ENCODE measurements at places on chromosomes 11 and 22.

DNA sequence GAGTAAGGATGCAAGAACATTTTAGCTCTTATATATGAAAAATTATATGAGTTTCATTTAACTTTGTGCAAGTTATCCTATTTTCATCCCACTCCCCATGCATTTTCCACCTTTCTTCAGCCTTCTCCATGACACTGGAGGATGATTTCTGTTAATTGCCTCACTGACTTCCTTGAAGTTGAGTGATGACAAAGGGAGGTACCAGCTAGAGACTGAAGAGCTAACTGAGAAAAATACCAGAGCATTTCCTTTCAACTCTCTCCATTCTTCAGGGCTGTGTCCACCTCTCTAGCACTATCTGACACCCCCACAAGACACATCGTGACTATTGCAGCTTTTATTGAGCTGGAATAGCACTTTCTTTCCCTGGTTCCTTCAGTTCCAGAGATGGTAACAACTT lies 711.6 kb upstream of the LRRC4C start:
- DNase-seq: no peak

GRCh38 chr11:84398017-84398626 lies 1112.0 kb upstream of the CCDC90B start:
- no peak for DNase-seq

GRCh38 chr22:39966470-39966869 lies 6.3 kb downstream of the TMA7B start:
- no peak for DNase-seq

DNA sequence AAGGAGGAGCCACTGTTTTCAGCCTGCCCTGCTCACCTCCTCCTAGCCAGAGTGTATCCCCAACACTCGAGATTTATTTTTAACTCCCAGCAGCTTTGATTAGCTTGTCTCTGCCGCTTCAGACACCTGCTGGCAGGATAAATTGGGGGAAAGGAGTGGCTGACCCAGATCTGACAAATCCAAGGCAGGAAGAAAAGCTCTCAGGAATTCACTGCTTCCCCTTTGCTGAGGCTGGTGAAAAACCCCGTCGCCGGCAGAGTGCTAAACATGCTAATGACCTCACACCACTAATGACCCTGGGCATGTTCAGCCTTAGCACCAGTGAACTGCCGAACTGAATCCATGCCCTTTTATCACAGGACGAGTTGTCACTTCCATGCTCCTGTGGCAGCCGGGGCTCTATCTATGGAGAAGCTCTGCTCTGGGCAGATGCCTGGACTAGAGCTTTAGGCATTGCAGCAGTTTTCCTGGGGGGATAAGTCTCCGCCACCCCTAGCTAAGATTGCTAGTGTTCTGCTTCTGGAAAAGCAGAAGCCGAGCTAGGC lies 52.2 kb downstream of the FEZ1 start:
- DNase-seq: no peak

- no peak for DNase-seq
These were observed 154.8 kb downstream of the ENTHD1 start for GRCh38 chr22:39738746-39739145.

GRCh38 chr11:61948505-61948904 lies 1.6 kb upstream of the BEST1 start:
- no peak for DNase-seq

DNA sequence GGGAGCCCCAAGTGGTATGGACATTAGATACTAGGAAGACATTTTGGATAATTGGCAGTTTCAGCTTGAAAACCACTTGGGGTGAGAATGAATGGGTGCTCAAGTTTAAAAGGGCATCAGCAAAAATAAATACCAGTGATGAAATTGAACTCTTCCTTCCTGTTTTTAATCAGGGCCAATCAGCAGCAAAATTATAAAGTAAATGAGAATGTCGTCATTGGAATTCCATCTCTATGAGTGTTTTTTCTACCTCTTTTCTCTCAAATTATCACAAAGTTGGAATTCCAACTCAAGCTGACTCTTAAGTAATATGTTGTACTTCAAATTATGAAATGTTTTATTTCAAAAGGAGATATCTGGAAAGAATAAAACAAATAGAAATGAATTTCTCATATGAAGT lies 730.6 kb downstream of the METTL15 start:
- no peak for DNase-seq

DNA sequence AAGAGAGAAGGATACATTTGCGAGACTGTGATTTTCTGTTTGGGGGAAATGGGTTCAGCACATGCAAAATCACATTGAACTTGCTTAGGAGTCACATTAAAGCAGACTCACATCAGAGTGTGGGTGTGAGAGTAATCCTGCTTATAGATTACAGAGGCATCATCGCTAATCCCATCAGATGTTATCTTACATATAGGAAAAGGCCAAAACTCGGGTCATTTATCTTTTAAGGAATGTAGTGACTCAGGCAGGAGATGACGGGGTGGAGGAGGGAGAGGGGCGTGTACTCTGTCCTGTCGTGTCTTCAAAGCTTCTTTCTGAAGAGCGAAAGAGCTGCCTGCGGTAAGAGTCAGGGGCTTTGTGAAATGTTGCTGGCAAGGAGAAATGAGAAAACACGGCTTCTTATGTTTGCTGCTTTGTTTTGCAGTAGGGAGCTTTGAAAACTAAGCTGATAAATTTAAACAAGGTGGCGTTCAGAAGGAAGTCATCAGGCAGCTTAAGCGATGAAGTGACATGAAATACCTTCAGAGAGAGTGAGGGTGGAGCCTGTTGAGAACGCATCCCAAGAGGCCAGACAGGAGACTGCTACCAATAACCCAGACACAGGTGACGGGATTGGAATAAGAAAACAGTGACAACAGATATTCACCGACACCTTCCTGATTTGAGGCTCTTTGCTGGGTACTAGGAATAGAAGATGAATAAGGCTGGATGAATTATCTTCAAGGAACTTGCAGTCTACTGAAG lies 2.2 kb upstream of the C11orf16 start:
- no peak for DNase-seq

- no peak for DNase-seq
These were observed 19.4 kb downstream of the MUC5AC start for GRCh38 chr11:1177020-1177770.

DNA sequence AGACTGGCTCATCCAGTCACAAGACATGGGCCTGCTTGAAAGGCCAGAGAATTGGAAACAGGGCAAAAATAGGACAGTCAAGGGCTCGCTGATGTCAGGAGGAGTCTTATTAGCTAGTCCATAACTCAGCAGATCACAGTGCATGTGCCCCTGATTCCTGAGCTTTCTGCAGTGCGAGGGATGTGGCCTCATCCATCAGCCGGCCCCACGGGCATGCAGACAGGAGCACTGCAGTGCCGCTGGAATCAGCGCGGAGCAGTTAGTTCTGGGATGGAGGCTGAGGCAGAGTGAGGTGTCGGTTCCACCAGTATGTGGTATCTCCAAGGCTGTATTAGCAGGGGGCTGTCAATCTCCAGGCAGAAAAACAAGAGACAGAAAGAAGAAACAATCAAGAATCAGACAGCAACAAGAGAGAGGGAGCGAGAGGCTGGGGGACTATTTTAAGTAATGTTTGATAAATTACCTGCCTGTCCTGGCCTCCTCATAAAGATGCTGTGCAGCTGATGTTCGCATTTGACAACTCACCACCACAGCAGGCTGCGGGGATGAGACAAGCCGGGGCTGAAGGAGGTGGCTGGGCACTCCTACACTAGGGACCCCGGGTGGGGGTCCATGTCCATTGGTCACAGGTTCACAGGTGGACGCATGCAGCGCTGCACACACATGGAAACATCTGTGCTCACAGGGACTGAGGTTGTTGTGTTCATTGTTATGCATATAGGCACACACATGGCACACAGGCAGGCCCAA lies 167.2 kb downstream of the TRIM29 start:
- no peak for DNase-seq

GRCh38 chr22:29336751-29337490 lies 21.4 kb upstream of the RASL10A start:
- DNase-seq: no peak

DNA sequence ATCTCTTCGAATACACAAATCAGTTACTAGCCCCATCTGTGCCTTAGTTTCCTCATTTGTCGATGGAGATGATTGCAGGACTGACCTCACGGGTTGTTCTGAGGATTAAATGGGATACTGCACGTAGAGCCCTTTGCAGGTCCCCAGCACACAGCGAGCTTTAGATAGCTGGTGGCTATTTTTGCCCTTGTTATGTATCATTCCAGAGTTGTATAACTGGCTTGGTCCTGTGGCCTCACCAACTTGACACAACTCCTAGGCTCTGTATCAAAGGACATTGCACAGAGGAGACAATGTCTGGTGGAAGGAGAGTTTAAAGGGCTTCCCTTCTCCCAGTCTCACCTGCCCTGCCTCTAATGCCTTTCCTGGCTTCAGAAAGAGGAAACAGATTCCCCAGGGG lies 22.8 kb upstream of the DGAT2 start:
- DNase-seq: no peak

- peak; percentile 27 for DNase-seq
These were observed 1.0 kb upstream of the ADSL start for GRCh38 chr22:40345271-40345670.

DNA sequence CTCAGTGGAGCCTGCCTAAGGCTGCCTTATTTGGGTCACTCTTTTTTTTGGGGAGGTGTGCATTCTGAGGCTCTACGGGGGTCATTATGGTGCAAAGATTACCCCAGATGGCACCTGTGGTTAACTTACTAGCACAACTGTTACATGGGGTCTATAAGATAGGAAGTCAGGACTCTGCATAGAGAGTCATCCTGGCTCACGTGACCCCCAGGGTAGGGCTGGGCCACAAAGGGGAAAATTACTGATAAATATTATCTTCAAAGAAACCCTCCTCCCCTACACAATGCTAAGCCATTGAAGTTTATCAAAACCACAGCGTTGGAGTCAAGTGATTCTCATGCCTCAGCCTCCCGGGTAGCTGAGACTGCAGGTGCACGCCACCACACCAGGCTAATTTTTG lies 397.1 kb downstream of the MN1 start:
- DNase-seq: no peak

DNA sequence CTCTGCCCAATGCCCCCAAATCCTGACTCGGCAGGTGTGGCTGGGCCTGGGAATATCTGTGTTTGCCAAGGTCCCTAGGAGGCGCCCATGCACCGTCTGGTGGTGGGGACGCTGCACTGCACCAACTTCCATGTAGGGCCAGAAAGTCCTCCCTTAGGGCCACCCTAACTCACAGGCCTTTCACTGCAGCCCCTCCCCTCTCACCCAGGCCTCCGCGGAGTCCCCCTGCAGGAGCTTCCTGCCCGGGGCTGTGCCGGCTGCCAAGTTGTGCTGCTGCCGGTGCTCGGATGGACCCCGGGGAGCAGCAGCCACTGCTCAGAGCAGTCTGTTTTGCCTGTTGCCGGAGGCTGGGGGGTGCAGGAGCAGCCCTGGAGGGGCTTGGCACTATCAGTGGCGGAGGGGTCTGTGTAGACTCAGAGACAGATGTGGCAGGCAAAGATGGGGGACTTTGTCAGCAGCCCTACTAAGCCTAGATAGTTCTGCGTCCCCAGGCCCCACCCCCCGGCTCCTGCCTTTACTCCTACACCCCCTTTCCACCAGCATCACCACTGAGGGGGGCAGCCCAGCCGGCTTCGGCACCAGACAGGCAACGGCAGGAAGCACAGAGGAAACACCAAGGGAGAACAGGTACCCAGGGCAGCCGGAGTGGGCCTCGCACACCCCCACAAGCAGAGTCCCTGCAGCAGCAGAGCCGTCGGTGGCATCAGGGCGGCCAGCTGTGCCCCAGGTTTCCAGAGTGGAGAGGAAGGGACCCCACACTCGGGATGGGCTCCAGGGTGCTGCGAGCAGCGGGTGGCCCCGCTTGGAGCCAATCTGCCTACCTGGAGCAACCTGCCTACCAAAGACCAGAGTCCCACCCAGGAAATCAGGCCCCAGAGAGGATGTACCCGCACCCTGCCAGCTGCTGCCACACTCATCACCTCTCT lies 124.3 kb downstream of the TRIM29 start:
- no peak for DNase-seq

DNA sequence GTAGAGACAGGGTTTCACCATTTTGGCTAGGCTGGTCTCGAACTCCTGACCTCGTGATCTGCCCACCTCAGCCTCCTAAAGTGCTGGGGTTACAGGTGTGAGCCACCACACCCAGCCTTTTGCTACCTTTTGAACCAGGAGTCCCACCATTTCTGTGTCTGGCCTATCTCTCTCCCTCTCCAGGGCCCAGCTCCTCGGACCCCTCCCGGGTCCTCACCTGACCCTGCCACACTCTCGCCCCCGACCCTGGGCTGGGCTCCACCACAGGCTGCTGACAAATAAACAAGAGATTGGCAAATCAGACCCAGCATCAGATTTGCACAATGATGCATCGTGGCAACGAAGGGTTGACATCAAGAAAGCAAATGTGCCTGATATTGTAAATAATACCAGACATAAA lies 8.8 kb downstream of the KRTAP5-5 start:
- no peak for DNase-seq

DNA sequence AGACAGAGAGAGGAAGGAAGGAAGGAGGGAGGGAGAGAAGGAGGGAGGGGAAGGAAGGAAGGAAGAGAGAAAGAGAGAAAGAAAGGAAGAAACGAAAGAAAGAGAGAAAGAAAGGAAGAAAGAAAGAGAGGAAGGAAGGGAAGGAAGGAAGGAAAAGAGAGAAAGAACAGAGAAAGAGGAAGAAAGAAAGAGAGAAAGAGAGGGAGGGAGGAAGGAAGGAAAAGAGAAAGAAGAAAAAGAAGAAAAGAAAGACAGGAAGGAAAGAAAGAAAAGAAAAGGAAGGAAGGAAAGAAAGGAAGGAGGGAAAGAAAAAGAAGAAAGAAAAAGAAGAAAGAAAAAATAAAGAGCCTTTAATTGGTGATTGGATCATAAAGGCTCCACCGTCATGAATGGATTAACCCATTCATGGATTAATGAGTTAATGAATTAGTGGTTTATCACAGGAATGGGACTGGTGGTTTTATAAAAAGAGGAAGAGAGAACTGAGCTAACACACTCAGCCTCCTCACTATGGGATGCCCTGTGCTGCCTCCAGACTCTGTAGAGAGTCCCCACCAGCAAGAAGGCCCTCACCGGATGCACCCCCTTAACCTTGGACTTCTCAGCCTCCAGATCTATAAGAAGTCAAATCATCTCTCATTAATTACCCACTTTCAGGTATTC lies 9.0 kb upstream of the PLAAT2 start:
- DNase-seq: no peak

GRCh38 chr11:31810779-31811647 lies at the start of gene PAX6:
PAX6 (minus strand) TSS chr11:31811322; CDS start chr11:31806411, 4,911 bp downstream.
- no peak for DNase-seq
